Activated CD4-positive, CD25-positive, alpha-beta regulatory T cell treated with anti-CD3 and anti-CD28 coated beads, Interleukin-2, amount 50 U/mL, for 16 hours (primary cell): ENCODE measurements at places on chromosomes 2 and 18.

GRCh38 chr2:218017211-218018053 lies 14.6 kb upstream of the TNS1 start:
- no peak for DNase-seq

GRCh38 chr18:2963048-2963447 lies 49.9 kb downstream of the LPIN2 start:
- DNase-seq = no peak

GRCh38 chr2:8238521-8239230 lies 443.2 kb upstream of the ID2 start:
- no peak for DNase-seq

DNA sequence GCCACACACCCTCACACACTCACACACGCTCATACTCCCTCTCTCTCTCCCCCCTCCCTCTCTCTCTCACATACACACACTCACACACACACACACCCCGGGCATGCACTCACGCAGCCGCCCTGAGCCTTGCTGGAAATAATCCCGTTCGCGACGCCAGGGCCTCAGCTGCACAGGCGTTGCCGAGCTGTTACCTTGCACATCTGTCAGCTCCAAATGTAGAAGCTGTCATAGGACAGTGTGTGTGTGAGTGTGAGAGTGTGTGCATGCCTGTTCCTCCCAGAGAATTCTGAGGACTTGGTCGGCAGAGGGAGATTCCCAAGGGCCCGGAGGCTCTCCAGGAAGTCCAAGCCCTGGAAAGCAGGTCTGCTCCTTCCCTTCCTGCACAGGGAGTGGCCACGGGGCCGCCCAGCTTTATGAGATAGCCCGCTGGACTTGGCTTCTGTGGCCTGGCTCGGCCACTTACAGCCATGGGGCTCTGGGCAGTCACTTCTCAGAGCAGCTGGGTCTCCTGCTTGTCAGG lies 8.6 kb downstream of the SPR start:
- no peak for DNase-seq

- DNase-seq = no peak
Measured at GRCh38 chr2:191699341-191699945, 21.5 kb downstream of the NABP1 start.
